ENCODE measurements at places on chromosomes 4 and X.

- no peak for DNase-seq
These were observed 36.7 kb downstream of the FGFRL1 start for GRCh38 chr4:1047976-1048772.

GRCh38 chr4:143185253-143186107 lies 763 bp downstream of the USP38 start:
- DNase-seq, result peak; percentile 17

- DNase-seq, result peak; percentile 34
These were observed 1.8 kb downstream of the TLL1 start for GRCh38 chr4:165874791-165875371.

DNA sequence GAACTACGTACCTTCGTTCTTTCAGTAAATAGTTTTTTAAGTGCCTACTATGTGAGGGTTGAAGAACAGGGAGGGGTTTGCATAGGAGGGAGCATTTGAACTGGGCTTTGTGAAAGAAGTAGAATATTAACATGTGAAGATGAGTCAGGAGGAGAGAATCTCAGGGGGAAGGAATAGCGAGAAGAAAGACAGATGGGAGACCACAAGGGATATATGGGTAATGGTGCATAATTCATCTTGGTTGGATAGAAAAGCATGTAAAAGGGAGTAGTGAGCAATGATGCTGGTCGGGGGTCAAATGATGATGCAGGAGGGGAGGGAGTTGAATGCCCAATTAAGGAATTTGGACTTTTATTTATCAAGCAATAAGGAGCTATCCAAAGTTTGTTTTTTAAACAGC lies 52.7 kb downstream of the TMEM164 start:
- DNase-seq, result no peak

GRCh38 chrX:7068939-7069367 lies 78.6 kb upstream of the STS start:
- peak; percentile 5 for DNase-seq

DNA sequence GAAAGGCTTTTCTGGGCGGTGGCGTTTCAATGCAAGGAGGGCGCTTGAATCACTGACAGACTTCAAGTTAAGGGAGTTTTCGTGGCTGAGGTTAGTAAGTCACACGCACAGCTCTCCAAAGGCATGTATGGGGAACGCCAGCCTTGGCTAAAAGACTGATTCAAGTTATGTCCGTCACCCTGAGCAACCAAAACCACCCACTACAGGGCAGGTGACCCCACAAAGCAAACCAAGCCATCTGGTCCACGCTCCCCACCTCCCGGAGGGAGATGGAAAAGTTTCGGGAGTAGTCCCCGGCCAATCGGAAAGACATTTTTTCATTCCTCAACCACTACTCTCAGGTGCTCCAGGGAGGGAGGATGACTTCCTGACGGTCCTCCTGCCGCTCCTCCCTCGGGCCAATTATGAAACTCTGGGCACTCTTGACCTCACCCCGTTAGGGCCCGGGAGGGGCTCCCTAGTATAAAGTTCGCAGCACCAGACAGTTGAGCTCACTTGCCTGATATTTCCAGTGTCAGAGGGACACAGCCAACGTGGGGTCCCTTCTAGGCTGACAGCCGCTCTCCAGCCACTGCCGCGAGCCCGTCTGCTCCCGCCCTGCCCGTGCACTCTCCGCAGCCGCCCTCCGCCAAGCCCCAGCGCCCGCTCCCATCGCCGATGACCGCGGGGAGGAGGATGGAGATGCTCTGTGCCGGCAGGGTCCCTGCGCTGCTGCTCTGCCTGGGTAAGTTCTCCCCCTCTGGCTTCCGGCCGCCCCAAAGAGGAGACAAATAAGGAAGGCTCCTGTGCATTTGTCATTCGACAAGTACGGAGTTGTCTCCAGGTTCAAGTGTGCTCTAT lies at the start of gene EREG:
TSS of gene EREG (plus strand) at position 494 of the 840 bp plus-strand sequence. CDS start at position 658, 164 bp downstream.
- DNase-seq, result no peak

DNA sequence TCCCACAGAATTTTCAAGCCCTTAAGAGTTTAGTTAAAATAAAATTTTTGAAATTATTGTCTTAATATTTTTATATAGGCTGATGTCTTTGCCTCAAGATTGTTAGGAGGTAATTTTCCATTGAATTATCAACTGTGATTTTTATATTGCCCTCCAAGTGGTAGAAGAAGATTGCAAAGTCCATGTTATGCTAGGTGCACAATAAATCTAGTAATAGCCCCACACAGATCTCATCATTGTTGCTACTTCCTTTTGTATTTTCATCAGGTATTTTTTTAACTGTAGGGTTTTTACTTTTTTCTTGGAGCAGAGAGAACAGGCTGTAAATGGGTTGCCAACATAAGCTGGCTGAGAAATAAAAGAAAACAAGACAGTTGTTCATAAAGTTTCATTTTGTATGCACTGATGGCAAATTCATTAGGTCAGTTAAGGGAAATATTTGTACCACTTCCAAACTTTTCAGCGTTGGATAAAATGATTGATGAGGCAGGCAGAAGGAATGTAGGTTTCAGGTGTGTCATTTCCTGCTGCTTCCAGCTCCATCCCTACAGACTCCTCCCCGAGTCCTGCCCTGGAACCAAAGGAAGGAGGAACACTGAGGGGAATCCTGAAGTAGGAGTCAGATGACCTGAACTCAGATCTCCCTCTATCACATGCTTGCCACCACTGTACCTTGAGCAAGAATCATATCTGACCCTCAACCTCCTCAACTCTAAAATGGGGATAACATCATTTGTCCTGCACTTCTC lies 105.5 kb downstream of the PRRG1 start:
- DNase-seq, result no peak

DNA sequence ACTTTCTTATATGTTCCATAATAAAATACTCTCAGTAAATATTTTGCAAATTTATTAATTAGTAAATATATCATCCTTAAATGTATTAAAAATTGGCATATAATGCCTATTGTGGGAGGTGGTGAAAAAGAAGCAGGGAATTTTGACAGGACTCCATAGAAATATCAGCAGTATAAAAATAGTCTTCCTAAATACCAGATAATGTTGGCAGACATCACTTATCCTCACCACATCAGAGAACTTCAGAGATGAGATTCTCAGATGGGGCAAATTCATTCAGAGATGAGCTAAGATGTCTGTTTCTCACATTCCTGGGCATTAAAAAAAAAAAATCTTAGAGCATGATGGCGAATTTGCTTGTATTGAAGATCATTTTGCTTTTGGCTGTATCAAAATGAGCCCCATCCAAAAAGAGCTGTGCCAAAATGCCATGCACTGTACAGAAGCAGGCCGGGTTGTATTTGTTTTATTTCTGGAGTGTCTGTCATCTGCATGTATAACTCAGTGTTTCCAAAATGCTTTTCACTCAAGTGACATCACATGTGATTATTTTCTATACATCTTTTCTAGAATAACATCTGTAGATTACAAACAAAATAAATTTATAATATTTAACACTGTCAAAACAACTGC lies 41.7 kb downstream of the ATP8A1 start:
- DNase-seq, result no peak

Measured in Ammon's horn (tissue), 1 donor.